ENCODE measurements at places on chromosomes 12 and 14. TPM values are rescaled to one million over a fixed set of nuclear protein-coding genes. Genes with fewer than 3 reads are reported as not detected.

DNA sequence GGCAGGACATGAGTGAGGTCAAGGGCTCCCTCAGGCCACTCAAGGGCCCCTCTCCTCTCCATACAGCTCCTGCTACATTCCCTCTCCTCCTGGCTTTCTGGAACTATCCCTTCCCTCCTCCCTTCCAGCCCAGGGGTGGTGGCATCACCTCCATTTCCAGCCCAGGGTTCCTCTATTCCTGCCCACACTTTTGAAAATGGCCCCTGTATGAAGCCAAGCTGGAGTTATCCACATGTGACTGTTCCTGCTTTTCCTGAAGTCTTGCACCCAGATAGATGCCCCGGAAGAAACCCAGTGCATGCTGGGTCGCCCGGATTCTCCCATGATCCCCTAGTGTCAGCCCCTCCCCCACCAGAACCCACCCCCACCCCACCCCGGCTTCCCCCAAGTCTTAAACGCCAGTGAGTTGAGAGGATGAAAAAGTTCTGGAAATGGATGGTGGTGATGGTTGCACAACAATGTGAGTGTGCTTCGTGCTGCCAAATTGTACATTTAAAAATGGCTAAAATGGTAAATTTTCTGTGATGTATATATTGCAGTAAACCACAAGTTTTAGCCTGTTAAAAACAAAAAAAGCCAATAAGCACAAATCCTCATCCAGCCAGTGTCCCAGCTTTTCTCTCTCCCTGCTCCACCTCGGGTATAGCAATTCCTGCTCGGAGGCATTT is 136.9 kb downstream of the SCARB1 start:
- DNase-seq: no peak

TMEM119 gene
- not detected for total RNA-seq

DNA sequence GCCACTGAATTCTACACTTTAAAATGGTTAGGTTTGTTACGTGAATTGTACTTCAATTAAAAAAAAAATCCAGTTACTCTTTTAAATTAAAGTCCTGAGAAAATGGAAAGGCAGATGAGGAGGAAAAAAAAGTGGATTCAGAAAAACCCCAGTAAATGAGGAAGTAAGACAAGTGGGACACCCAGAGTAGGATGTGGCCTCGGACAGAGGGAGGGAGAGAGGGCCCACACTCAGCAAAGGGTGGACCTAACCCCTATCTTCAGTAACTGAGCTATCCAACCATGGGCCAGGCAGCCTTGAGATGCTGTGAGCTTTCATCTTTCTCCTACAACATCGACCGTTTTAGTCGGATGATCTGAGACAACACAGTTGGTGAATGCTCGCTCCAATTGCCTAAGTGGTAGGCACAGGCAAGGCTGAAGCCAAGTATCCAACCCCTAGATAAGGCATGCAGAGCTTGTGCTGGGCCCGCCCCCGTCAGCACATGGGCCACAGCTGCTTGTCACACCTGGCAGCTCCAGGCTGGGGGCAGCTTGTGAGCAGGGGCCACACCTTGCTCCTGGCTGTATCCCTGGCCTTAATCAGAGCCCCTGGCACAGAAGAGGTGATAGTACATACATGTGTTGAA is 142.1 kb downstream of the TTC7B start:
- no peak for DNase-seq

GRCh38 chr12:93585247-93585646 is 12.8 kb downstream of the SOCS2 start:
- DNase-seq: no peak

GLIPR1L1 gene
- not detected for total RNA-seq

DNA sequence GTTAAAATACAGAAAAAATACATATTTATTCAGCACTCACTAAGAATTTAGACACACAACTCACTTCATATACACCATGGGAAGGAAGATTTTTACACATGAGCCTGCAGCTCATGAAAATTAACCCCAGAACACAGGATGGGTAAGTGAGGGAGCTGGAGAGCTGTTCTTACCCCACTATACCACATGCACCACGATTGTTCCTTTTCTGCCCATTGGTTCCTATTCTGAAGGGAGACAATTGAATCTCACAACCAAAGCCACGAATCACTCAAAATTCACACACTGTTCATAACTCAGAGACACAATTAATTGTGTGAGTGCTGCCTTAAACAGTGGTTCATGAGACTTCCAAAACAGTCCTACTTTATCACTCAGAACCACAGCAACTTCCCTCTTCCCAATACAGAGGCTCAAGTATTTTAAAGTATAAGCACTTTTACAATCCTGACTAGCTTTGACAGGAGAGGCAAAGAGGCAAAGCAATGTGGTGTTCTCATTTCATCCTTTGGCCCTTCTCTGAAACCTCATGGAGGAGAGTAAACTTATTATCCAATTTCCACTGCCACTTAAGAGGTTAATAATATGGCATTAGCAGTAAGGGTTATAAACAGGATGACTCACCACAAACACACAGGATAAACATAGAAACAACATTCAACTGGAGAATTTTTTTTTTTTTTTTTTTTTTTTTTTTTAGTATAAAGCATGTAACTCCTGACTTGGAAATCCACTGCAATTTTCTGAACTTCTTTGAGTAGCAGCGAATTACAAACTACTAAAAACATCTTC is 59.5 kb downstream of the ITPR2 start:
- no peak for DNase-seq

GRCh38 chr12:8701046-8701660 is 3.4 kb downstream of the RIMKLB start:
- DNase-seq: no peak

DNA sequence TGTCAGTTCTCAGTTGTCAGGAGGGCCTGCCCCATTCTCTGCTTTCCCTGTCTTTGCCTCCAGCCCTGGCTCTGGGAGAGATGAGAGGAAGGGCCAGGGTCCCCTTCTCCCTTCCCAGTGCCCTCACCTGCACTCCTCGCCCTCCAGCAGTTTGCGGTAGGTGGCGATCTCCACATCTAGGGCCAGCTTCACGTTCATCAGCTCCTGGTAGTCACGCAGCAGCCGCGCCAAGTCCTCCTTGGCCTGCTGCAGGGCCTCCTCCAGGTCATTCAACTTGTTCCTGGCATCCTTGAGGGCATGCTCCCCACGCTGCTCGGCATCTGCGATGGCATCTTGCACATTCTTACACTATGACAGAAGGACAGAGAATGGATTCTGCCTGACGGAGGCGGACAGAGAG is 5.4 kb downstream of the KRT2 start:
- no peak for DNase-seq

DNA sequence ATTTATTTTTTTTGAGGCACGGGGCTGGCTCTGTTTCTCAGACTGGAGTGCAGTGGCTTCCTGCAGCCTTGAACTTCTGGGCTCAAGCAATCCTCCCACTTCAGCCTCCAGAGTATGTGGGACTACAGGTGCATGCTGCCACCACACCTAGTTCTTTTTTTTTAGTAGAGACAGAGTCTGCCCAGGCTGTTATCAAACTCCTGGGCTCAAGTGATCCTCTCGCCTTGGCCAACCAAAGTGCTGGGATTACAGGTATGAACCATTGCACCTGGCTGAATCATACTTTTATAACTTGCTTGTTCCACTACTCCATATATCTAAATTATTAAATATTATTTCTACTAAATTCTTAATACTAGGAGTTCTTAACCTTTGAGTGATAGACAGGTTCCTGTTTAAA is 111.6 kb downstream of the BTG1 start:
- no peak for DNase-seq

DNA sequence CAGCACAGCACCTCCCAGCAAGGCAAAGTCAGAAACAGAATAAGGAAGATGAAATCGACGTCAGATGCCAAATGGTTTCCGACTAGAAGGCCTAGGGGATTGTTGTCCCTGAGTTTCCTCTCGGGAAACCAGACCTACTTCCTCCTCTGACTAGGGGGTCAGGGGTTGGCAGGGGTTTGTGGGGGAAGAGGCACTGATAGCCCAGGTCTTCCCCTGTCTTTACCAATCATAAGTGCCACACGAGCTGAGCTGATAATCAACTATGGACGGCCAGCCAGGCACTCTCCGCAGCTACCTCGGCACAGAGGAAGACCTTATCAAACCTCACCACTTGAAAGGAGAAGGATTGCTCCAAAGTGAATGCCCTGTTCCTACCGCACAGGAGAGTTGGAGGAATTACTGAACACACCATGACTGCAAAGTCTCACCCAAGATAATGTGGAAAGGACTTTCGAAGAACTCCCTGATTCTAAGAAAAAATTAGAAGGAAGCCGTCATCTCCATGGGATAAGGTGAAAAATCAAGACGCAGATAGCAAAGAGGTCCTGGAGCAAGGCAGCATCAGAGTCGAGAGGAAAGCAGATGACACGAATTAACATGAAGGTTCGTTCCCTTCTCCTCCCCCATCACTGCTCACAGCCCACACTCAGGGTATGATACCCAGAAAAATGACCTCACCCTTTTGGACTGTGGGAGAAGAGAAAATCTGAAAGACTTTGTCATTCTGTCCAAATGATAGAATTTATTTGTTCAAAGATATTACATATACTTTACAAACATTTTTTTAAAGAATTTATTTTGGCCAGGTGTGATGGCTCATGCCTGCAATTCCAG is 77.7 kb upstream of the MED13L start:
- no peak for DNase-seq

KRT82 gene
- not detected for total RNA-seq

- DNase-seq: no peak
Observed at GRCh38 chr12:2187195-2187945, 134.6 kb downstream of the CACNA1C start.

PTPRB gene
- total RNA-seq: 151 TPM

- DNase-seq: no peak
Observed at GRCh38 chr12:67322580-67322979, 53.4 kb downstream of the CAND1 start.

DNA sequence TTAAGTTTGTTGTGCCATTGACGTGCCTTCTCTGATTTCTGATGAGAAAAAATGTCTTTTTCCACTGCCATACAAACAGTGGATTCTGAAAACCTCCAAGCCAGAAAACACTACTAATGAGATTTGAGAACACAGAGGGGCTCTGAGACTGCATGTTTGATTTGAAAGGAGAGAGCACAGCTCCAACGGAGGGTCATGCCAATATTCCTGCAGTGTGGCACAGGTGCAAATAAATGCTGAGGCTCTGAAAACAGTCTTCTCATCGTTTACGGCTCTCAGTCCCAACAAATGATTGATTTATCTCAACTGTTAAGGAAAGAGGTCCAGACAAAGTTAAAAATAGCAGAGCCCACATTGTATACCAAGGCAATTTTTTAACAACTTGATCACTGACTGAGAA is 128.7 kb downstream of the KCNH5 start:
- DNase-seq: no peak

- DNase-seq: no peak
Observed at GRCh38 chr14:60544659-60545058, 35.7 kb downstream of the SIX6 start.

- no peak for DNase-seq
Observed at GRCh38 chr12:32476446-32476845, 77.1 kb downstream of the FGD4 start.

DNA sequence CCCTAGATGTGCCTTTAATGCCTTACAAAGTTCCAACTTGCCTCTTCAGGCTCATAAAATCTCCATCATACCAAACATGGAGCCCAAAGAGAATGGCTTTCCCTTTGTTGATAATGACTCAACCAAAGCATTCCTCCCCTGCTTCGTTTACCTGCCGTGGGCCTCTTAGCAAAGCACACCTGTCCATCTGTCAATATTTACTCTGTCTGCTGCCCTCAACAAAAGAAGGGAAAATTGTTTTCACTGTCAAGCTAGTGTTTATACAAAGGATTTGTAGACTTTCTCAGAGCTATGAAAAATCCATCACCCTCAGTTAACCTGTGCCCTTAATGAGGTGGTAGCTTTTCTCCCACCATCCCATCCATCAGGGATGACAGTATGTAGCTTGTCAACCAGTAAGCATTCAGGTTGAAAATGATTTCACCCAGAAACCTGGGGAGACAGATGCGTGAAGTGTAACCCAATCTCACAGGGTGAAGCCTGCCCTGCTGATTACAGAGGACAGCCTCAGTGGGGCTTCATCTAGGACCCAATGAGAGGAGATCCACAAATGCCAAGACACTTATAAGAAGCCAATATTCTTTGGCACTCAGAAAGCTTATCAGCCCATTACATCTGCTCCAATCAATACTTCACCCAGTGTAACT is 278.1 kb downstream of the NUAK1 start:
- DNase-seq: no peak

RPL41 gene
- total RNA-seq: 3,212 TPM

Data from endothelial cell of umbilical vein (primary cell).